ENCODE measurements at places on chromosomes 1 and 21.

DNA sequence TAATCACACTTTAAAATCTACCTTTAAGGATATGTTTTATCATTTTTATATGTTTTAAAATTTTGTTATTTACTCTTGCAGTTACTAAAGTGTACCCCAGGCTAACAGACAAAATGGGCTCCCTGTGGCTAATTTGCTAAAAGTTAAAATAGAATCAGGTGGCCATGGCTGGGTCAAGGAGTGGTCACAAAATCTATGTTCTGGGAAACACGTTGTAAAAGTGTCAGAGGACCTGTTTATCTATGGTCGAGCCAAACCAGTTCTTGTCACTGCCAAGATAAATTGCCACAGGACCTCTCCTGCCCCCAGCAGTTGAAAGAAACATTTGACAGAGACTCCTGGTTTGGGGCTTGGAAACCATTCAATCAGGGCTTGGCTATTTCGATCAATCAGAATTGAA, 21.2 kb upstream of the TTLL7 start:
- no peak for DNase-seq

DNA sequence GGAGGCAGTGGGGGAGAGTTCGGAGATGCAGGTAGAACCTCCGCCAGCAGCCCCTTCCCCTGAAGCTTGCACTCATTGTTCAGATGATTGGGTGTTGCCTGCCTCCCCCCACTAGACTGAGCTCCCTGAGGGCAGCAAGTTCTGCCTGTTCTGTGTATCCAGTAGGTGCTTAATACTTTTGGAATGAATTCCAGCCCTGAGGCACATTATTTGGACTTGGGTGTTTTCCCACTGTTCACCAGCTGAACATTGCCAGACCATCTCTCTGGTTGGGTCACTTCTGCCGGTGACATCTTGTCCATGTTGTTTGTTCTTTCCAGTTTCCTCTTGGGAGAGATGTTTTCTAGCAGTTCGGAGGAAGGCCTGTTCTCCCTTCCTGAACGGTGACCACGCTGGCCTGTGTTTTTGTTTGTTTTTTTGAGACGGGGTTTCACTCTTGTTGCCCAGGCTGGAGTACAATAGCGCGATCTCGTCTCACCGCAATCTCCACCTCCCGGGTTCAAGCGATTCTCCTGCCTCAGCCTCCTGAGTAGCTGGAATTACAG, 48.7 kb downstream of the SPSB1 start:
- DNase-seq: no peak

- no peak for DNase-seq
Observed at GRCh38 chr1:19429611-19430010, 55.7 kb downstream of the CAPZB start.

GRCh38 chr1:16011936-16012589, 5.8 kb downstream of the HSPB7 start:
- no peak for DNase-seq

DNA sequence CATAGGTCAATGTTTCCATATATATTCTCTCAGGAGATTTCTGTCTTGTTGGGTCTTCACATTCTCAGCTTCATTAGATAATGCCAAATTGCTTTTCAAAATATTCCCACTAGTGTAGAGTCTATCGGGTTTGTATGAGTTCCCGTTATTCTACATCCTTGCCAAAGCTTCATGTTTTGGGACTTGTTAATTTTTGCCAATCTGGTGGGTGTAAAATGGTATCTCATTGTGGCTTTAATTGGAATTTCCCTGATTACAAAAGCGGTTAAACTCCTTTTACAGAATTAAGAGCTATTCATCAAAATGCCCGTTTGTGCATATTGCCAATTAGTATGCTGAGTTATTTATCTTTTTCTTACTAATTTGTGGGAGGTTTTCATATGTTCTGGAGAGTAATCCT, 708.4 kb upstream of the ADAMTS5 start:
- DNase-seq: no peak

DNA sequence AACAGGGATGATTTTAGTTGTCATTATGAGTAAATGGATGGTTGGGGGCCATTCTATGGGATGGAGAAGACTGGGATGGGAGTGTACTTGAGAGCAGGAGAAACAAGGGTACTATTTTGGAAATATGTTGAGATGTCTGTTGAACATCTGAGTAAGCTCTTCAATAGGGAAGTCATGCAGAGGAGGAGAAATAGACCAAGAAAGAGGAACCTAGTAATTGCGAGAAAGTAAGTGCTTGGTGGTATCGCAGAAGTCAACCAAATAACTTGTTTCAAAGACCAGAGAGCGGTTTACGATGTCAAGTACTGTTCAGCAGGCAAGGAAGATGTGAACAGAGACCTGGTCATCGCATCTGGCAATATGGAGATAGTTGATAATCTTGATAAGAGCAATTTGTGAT, 22.4 kb upstream of the CHRM3 start:
- DNase-seq: no peak

- DNase-seq: no peak
Observed at GRCh38 chr21:43187715-43188114, 18.9 kb downstream of the CRYAA start.

GRCh38 chr1:112619518-112620376, at the start of gene CAPZA1:
TSS of gene CAPZA1 (plus strand) at chr1:112619832. CDS start at chr1:112619845, 13 bp downstream.
- peak; percentile 87 for DNase-seq

DNA sequence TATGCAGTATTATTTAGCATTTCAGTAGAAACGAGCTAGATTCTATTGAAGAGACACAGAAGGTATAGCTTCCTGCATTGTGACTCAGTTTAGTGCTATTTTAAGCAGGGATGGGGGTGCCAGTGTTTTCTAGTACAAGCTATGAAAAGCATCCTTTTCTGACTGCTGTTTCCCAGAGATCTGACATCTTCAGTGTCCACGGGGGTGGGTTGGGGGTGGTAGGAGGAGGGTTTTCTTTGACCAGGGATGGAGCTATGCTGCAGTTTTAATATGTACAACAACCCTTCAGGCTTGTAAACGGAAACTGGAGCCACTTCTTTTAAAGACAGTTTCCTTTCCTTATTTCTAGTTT, 2.7 kb upstream of the NEGR1 start:
- DNase-seq: no peak

DNA sequence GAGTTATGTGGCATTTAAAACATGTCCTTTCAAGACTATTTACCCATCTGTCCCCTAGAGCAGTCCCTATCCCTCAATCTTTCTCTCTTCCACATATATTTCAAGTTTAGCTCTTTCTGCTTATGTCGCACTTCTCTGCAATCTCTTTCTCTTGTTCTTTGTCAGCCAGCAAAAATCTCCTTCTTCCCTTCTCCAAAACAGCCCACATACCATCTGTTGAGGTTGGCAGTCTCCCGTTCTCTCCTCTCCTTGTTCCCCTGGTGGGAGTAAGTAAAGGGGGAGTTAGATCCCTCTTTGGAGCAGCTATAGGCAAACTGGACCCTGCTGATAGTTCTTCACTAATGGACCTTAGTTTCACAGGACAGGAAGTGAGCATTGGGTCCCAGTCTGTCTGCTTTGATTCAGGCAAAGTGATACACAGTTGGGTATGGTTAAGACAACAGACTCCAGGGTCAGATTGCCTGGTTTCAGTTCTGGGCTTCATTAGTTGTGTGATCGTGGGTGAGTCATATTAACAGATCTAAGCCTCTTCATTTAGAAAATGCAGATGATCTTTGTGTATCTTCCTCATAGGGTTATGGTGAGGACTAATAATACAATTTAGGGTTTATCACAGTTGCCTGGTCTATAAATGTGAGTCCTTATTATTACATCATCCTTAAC, 19.7 kb downstream of the BRINP2 start:
- no peak for DNase-seq

DNA sequence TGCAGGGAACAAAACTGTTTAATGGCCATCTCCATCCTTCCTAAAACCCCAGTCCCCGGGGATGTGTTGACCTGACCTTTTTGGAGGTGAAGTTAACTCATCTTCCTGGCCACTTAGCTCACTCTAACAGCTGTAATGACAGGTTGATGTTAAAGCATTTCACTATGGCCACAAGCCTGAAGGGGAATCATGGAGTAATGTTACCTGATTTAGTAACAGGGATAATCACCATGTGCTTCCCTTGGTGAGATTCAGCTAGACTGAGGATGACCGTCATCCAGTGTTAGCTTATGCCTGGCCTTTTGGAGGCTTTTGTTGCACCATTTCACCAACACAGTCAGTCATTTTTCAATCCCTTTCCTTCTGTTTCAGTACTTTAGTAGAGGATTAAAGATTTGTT, 64.3 kb upstream of the RAVER2 start:
- no peak for DNase-seq

GRCh38 chr1:51222136-51222787, 13.8 kb upstream of the RNF11 start:
- no peak for DNase-seq

DNA sequence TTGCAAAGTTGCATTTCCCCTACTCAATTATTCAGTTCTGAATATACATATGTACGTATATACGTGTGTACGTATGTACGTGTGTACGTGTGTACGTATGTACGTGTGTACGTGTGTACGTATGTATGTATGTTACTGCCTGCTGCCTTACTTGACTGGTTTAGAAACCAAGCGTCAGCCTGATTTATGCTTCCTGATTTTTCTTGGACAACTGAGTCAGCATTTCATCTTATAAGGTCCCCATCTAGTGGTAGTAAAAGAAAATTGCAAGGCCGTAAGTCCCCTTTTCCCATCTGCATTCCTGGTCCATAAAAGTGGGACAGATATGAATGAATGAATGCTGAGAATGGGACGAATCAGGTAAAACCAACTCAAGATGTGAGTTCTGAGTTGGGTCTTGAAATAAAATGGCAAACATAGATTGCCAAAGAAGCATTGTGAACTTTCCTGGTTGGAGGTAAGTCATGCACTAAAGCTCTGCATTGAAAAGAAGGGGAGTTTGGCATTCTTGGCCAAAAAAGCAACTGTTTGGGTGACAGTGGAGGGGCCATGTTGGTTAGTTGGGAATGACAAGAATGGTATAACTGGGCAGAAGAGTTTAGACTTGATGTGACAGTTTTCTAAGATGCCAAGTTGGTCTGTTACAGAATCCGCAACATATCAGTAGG, 76.4 kb upstream of the DNAH14 start:
- DNase-seq: no peak

GRCh38 chr1:223674119-223674890, 8.8 kb upstream of the CAPN8 start:
- DNase-seq: no peak

- DNase-seq: no peak
Observed at GRCh38 chr1:85599681-85600080, 19.1 kb downstream of the CCN1 start.

- no peak for DNase-seq
Observed at GRCh38 chr1:19029191-19030085, 73.0 kb upstream of the IFFO2 start.

GRCh38 chr1:234163267-234163919, 209.9 kb upstream of the COA6 start:
- no peak for DNase-seq

DNA sequence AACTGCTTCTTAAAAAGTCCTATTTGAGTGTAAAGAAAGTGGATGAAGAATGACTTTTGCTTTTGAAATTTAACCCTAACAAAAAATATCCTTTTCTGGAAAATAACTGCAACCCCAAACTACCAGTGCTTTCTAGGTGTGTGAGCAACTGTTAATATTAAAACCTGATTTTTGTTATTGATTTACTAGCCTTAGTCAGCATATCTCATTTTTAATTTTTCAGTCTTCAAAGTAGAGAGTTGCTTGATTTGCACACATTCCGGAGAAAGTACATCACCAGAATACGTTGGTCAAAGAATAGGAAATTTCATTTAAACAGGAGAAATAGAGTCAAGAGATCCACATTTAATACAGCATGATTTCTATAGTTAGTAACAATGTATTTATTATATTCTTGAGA, 141.8 kb upstream of the ADAMTS5 start:
- DNase-seq: no peak

DNA sequence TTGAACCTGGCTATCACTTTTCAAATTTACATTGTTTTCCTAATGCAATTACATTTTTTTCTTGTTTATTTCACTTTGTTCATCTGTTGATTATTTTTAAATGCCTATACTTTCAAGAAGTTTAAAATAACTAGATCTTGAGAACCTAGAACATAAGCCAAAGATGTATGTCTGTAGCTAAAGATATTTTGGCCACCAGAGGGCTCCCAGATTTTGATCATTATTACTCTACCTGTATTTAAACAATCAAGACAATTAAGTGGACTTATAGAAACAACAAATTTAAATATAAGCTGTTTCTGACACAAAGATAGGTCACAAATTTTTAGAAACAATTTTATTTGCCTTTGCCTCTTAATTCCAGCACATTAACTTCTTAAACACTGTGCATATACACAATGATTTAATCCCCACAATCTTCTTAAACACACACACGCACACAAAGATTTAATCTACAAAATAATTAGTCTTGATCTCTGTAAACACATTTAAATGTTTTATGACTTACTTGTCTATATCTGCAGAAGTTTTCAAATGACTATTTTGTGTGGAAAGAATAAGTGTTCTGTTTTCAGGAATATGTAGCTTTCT, 380.0 kb downstream of the DSCAM start:
- DNase-seq: no peak

DNA sequence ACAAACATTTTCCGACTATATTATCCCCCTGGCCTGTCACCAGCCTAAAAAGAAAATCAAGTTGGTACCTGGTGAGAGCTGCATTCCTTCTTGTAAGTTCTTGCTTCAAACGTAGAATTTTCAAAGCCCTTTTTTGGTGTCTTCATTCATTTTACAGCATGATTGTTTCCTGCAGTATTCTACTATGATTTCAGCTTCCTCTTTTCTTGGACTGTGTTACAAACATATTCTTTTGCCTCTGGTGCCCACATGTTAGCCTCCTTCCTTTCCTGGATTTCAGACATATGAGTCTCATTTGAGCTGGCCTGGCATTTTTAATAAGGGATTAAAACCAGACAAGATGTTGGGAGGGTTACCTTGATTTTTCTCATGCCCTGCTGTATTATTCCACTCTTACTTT, 142.5 kb downstream of the PIGK start:
- no peak for DNase-seq

GRCh38 chr1:3627515-3628253, 2.9 kb downstream of the TPRG1L start:
- DNase-seq: no peak

DNA sequence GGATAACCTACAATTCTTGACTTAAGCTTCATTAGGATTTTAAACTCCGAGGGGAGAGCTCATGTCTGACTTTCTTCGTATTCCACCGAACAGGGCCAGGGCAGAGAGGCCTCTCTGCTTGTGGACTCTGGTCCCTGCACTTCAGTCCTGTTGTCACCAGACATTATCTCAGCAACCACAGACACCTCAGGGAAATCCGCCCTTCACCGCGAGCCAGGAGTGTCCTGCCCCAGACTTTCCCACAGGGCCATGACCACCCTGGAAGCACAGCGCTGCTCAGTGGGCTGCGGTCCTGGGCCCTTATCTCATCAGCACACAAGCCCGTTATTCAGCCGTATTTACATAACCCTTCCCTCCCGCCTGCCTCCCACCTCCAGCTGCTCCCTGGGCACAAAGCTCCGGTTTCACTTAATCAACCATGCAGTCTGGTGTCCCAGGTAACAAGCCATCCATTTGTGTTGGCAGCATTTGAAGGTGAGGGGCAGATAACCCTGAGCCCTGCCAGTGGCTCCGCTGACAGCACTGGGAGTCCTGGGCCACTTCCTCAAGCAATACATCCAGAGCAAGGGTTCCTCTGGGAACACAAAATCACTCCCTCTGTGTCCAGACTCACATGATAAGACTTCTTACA, 122.8 kb upstream of the RAB4A start:
- no peak for DNase-seq

- no peak for DNase-seq
Observed at GRCh38 chr1:176102768-176103350, 104.2 kb downstream of the COP1 start.

- no peak for DNase-seq
Observed at GRCh38 chr1:36306210-36306901, at the start of gene SH3D21. TSS of gene SH3D21 (plus strand) at chr1:36306368. CDS start at chr1:36306421, 53 bp downstream.

All from stimulated activated CD8-positive, alpha-beta memory T cell treated with anti-CD3 and anti-CD28 coated beads, Interleukin-12 subunit alpha, Interleukin-12 subunit beta, amount 100 ng/mL, for 1 hour (primary cell).